ENCODE measurements at places on chromosomes 7 and 10.

DNA sequence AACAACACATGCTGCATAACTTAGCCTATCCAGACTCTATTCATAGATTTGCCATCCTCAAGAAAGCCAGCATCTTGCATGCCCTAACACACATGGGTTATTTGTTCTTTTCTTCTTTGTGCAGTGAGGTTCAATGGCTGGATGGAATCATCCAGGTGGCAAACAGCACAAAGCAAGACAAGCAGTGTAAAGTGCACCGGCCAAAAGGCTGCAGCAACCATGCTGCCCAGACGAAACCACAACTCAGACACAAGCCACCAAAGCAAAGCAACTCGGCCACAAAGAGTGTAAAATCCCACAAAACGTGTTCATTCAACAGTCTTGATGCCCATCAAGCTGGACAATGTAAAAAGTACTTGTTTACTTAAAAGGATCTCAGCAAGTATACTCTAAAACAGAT is 76.9 kb downstream of the PIP4K2A start:
- no peak for DNase-seq

DNA sequence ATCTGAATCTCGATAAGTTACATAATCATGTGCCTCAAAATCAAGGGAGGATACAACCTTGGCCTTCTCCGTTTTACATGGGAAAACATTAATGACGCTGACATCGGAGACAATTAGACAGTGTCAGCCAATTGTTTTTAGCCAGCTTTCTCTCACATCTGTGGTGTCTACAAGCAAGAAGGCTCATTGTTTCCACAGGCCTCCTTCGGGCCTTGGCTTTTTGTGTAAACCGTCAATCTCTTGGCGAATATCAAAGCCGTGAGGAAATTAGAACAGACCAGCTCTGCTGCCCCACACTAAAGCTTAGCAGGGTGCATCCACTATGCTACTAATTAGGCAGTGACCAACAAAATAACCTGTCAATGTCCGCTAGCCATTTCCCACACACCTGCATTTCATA is 43.2 kb downstream of the VAX1 start:
- no peak for DNase-seq

- DNase-seq, result no peak
Observed at GRCh38 chr10:74314166-74314565, 163.1 kb downstream of the ADK start.

DNA sequence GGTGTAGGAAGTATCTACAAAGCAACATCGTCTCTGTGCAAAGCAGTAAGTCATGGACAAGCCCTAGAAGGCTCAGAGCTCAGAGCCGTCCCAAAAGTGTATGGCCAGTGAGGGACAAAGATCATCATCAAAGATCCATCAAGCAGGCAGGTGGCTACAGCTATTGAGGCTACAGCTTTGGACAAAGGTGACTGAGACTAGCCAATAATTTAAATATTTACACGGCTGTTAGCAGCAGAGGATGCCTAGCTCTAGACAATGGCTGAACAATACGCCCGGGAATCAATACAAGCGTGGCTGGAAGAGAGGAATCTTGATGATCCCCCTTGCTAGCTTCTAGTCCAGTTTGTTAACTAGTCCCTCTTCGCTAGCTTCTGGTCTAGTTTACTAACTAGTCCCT is 17.9 kb downstream of the NMT2 start:
- DNase-seq, result no peak

- no peak for DNase-seq
Observed at GRCh38 chr7:113062499-113062898, 24.1 kb downstream of the GPR85 start.

GRCh38 chr7:43767311-43767710 is 8.8 kb downstream of the BLVRA start:
- DNase-seq, result no peak

DNA sequence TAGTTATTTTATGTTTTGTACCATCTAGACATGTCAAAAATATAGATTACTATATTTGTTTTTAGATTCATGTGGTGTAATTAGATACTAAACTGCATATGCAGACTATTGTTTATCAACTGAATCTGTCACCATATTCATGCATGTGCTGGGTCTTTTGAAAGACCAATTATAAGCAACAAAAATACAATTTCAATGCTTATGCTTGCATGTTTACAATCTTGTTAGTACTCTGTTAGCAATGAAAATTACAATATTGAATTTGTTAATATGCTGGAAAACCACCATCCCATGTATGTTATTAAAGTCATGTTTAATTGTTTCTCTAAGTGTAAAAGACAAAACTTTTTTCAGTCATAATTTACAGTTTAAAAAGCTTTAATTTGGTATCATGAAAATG is 140.9 kb downstream of the HGF start:
- DNase-seq, result no peak

GRCh38 chr10:104430360-104430759 is 76.7 kb downstream of the CFAP58 start:
- no peak for DNase-seq

- DNase-seq, result no peak
Observed at GRCh38 chr10:132890301-132890700, 52.1 kb downstream of the CFAP46 start.

DNA sequence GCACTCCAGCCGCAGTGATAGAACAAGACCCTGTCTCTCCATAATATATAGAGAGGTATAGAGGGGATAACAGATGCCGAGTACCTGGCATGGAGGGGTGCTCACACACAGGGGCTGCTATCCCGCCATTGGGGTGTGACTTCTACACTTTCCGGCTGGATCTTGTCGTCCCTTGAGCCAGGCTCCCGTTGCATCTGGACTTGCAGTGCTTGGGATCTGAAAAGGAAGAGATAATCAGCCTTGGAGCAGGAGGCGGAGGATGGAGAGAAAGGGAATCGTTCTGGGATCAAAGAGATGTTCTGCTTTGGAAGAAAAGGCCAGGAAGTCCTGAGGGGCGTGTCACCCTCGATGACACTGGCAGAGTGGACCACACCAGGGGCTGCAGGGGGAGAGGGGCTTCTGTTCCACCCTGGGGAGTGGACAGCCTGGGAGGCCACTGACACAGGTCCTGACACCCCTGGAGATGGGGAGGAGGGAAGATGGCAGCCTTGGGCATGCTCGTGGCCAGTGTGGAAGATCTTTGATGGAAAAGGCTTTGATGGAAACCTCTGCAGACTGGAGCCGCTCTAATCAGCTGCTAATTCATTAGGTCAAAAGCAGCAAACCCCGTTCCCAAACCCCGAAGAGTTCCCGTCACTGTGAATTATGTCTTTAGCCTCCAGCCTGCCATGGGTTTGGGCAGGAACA is 85.1 kb downstream of the CARD11 start:
- DNase-seq, result no peak

- no peak for DNase-seq
Observed at GRCh38 chr7:22444181-22444971, 55.6 kb downstream of the STEAP1B start.

GRCh38 chr7:29086545-29086944 is 59.8 kb downstream of the CPVL start:
- DNase-seq, result no peak

GRCh38 chr10:73218431-73219191 is 28.4 kb downstream of the DNAJC9 start:
- peak; percentile 27 for DNase-seq

GRCh38 chr7:140883378-140883777 is 41.4 kb downstream of the BRAF start:
- no peak for DNase-seq

- DNase-seq, result peak; percentile 86
Observed at GRCh38 chr10:91758303-91759146, 39.7 kb upstream of the TNKS2 start.
